Activated CD4-positive, alpha-beta T cell treated with anti-CD3 and anti-CD28 coated beads for 36 hours (primary cell): ENCODE measurements at places on chromosomes 1 and 21.

- H3K27me3 ChIP-seq, result peaks cover 37% of the 10 kb centered on the region
- H3K27ac ChIP-seq, result no peak overlapping the region
Measured at GRCh38 chr1:209879539-209879938, 51.8 kb downstream of the UTP25 start.

DNA sequence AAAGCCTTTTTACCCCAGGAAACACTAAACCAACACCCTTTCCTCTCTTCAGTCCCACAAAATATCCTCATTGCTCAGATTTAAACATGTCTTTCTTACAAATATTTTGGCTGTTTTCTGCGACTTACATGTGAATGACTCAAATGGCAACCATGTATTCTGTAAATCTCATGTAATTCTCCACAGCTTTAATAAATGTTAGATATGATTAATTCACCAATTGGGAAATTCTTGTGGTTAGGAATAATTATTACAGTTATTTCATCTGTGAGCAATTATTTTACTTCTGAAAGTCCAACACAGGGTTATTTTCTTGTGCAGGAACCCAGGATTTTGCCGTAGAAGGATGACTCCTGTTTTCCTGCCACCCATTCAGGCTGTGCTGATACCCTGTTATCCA, 431.5 kb downstream of the LMO4 start:
- peaks cover 5% of the 10 kb centered on the region for H3K4me1 ChIP-seq
- no peak for DNase-seq
- H3K27ac ChIP-seq, result no peak overlapping the region
- H3K27me3 ChIP-seq, result no peaks in the 10 kb centered on the region

- no peaks in the 10 kb centered on the region for H3K4me1 ChIP-seq
- H3K36me3 ChIP-seq, result no peaks in the 10 kb centered on the region
- no peaks in the 10 kb centered on the region for H3K27me3 ChIP-seq
- DNase-seq, result no peak
- H3K27ac ChIP-seq, result no peak overlapping the region
Measured at GRCh38 chr21:33753886-33754285, 111.6 kb downstream of the ITSN1 start.

- H3K4me3 ChIP-seq, result no peak overlapping the region
- no peak overlapping the region for H3K27ac ChIP-seq
- H3K4me1 ChIP-seq, result no peaks in the 10 kb centered on the region
- H3K27me3 ChIP-seq, result peaks cover 2% of the 10 kb centered on the region
- H3K36me3 ChIP-seq, result no peaks in the 10 kb centered on the region
- DNase-seq, result no peak
Measured at GRCh38 chr1:206021626-206022365, 1.9 kb downstream of the CTSE start.

DNA sequence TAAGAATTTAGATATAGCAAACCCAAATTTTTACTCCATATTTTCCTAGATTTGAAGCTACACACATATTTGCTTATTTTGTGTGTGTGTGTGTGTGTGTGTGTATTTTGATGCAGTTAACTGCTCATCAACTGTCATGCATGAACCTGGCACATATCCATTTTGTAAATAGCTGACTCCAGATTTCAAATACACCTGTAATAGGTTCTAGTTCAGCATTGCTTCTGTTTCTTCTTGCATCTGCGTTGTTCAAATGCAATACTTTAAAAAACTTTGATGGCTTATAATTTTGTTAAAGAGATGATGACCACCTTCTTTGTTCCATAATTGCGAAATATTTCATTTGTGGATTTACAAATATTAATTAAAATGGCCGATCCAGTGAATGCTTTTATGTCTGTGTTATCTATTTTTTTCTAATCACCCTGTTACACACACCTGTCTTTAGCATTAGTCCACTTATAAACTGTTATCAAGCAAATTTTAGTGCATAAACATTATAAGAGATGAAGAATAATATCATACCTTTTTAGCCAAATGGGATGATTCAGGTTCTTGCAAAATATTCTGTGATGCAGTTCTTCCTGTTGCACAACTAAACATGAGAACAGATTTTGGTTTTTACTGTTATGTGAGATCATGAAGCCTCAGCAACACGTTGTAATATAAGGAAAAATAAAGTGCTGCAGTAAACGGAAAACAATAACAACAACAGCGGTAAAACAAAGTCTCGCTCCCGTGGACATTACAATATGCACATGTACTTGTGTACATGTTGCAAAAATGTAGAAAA, 12.7 kb upstream of the S100A11 start:
- H3K36me3 ChIP-seq, result no peaks in the 10 kb centered on the region
- no peak overlapping the region for H3K27ac ChIP-seq
- no peak overlapping the region for H3K4me3 ChIP-seq
- no peak for DNase-seq

DNA sequence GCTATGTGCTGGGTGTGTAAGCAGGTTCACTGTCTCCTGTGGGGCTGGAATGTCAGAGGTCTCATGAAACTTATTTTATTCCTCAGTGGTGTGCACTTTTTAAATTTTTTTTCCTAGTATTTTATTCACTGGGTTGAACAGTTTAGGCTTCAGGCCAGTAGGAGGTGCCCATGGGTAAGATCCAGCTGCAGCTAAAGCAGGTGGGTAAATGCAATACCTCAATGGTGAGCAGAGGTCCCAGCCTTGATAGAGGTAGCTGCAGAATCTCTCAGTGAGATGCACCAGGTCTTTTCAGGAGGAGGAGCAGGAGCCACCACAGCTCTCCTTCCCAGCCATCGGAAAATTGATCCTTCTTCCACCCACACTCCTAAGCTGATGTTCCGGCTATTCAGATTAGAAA, 12.6 kb upstream of the OR6N2 start:
- H3K4me1 ChIP-seq, result no peaks in the 10 kb centered on the region
- H3K36me3 ChIP-seq, result no peaks in the 10 kb centered on the region

GRCh38 chr1:9246215-9246614, 11.6 kb downstream of the H6PD start:
- H3K27ac ChIP-seq, result no peak overlapping the region
- peaks cover 11% of the 10 kb centered on the region for H3K4me1 ChIP-seq
- H3K4me3 ChIP-seq, result no peak overlapping the region
- H3K27me3 ChIP-seq, result no peaks in the 10 kb centered on the region
- DNase-seq, result no peak
- H3K36me3 ChIP-seq, result peaks cover 2% of the 10 kb centered on the region

DNA sequence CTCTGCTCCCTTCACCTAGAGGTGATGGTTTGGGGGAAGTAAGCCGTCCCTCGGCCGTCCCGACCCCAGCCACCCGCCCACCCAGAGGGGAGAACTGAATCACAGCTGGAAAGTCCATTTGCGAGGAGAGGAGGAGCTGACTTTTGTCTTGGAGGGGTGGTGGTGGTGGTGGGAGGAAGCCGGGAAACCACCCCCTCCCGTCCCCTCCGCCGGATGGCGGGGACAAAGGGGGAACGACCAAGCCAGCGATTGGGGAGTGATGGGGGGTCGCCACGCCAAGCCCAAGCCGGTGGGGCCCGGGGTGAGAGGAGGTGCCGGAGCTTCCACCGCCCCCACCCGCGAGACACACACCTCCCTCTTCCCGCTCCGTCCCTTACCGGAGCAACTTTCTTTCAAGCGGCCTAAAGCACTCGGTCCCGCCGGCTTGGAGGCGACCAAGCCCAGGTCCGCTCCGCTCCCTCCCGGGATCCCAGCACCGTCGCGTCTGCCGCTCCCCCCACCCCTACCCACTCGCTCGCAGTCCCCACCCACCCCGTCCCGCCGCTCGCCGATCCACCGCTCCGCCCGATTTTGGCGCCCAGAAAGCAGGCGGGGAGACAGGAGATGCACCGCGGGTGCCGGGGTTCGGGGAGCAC, 540 bp downstream of the ARHGEF2 start:
- H3K27ac ChIP-seq, result peak overlapping the region; percentile 96
- peaks cover 45% of the 10 kb centered on the region for H3K36me3 ChIP-seq
- H3K4me1 ChIP-seq, result peaks cover 68% of the 10 kb centered on the region

DNA sequence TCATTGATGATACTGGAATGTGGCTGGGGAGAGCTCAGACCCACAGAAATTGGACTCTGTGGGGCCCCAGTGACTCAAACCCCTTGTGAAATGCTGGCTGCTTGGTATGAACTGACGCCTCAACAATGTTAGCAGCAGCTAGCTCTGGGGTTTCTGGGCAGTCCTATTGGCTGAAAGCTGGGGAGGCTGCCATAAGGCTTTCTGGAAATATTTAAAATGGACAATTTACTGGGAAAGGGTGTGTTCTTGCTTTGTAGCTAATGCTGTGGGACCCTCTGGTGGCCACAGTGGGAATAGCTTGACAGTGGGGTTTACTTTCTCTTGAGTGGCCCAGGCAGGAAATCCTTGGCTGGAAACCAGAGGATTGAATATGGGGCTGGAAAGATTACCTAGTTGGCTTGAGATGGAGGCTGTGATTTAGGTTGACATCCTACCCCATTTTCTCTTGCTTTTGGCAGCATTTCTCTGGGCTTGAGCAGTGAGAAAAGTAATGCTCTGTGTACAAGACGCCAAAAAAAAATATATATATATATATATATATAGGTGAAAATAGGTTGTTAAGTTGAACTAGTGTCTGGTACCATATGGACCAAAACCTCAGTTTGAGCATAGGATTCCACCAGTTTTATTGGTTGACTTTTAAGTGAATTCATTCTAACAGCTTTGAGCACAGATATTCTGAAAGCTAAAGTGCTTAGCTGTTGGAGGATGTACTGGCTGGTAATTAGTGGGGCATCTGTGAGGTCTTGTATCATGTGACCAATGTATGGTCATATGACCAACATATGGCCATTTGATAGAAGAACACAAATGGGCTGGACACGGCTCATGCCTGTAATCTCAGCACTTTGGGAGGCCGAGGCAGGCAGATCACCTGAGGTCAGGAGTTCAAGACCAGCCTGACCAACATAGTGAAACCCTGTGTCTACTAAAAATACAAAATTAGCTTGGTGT, 8.2 kb upstream of the S100A10 start:
- H3K4me1 ChIP-seq, result peaks cover 7% of the 10 kb centered on the region
- H3K4me3 ChIP-seq, result no peak overlapping the region
- peaks cover 2% of the 10 kb centered on the region for H3K27me3 ChIP-seq

DNA sequence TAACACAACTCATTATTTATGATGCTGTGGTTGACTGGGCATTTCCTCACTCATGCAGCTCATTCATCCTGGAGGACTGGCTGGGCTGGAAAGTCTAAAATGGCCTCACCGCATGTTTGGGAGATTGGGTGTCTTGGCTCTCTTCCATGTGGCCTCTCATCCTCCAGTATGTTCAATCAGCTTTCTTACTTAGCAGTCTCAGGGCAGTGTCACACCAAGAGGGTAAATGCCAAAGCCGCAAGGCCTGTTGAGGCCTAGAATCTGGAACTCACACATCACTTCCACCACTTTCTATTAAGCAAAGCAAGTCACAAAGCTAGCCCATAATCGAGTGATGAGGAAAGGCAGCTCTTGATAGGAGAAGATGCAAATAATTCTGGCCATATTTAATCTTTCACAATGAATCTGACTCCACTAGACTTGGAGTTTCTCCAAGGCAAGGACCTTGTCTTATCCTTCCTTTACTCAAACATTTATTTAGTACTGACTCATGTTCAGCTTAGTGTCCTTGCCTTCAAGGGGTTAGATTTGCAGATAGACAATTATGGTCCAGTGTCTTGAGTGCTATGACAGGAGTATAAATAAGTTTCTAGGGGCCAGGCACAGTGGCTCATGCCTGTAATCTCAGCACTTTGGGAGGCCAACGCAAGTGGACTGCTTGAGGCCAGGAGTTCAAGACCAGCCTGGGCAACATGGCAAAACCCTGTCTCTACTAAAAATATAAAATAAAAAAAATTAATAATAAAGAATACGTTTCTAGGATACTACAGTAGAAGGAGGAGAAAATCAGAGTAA, 45.1 kb downstream of the TMEM53 start:
- no peaks in the 10 kb centered on the region for H3K27me3 ChIP-seq
- no peak overlapping the region for H3K27ac ChIP-seq
- no peak overlapping the region for H3K4me3 ChIP-seq
- H3K36me3 ChIP-seq, result peaks cover 11% of the 10 kb centered on the region
- H3K4me1 ChIP-seq, result peaks cover 25% of the 10 kb centered on the region

GRCh38 chr1:174742805-174743653, 256.7 kb upstream of the CACYBP start:
- no peak for DNase-seq
- no peaks in the 10 kb centered on the region for H3K36me3 ChIP-seq
- H3K4me3 ChIP-seq, result no peak overlapping the region
- H3K27me3 ChIP-seq, result no peaks in the 10 kb centered on the region
- peaks cover 3% of the 10 kb centered on the region for H3K4me1 ChIP-seq

DNA sequence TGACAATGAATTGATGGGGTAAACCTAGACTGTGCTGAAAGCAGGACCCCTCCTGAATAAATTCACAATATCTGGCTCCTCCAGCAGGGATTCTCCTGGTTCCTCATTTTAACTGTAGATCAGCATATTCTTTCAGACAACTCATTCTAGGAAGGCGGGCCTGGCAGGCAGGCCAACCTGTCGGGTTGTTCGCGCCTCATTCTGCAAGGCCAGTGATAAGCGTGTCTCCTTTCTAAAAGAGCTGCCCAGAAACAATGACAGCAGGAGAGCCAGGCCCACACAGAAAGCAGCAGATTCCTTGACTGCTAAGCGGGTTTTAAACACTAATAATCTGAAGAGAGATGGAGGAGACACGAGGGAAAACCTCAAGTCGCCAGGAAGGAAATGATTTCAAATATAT, 70.0 kb downstream of the NTPCR start:
- H3K4me1 ChIP-seq, result no peaks in the 10 kb centered on the region
- DNase-seq, result no peak
- peaks cover 18% of the 10 kb centered on the region for H3K36me3 ChIP-seq
- H3K27ac ChIP-seq, result no peak overlapping the region
- no peaks in the 10 kb centered on the region for H3K27me3 ChIP-seq

GRCh38 chr1:219927956-219928790, at the start of gene SLC30A10:
SLC30A10 (minus strand) TSS chr1:219928557; CDS start chr1:219928440, 117 bp downstream.
- H3K4me1 ChIP-seq, result peaks cover 3% of the 10 kb centered on the region
- peaks cover 38% of the 10 kb centered on the region for H3K27me3 ChIP-seq
- DNase-seq, result peak; percentile 28
- H3K27ac ChIP-seq, result no peak within 1 kb of the TSS

- no peak within 1 kb of the TSS for H3K4me3 ChIP-seq
- no peaks in the 10 kb centered on the region for H3K36me3 ChIP-seq
- H3K27me3 ChIP-seq, result peaks cover 39% of the 10 kb centered on the region
- H3K27ac ChIP-seq, result no peak within 1 kb of the TSS
Measured at GRCh38 chr1:74673351-74674111, at the start of gene ERICH3. ERICH3 (minus strand) TSS chr1:74673792; CDS start chr1:74673519, 273 bp downstream.

DNA sequence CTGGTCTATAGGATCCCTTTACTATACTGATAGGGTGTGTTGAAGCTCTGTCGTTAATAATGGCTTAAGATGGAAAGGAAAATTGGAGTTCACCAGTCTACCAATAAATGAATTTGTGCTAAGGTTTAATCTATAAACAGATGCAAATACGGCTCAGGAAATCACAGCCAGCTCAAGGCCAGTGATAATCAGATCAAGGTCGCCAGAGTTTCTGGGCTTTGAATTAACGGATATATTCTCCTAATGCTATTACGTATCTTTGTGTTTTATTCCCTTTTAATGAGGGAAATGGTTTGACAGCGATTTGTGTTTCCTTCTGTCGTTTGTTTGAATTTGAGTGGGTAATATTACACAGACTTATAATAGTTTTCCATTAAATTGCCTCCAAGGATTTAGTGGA, 279.6 kb downstream of the BACH1 start:
- H3K4me3 ChIP-seq, result no peak overlapping the region
- H3K4me1 ChIP-seq, result no peaks in the 10 kb centered on the region
- H3K36me3 ChIP-seq, result no peaks in the 10 kb centered on the region
- no peak overlapping the region for H3K27ac ChIP-seq
